IPS-NIHi11 (cell line): ENCODE measurements at places on chromosomes 7 and 10.

GRCh38 chr7:105024734-105025133 lies 10.7 kb downstream of the KMT2E start:
- DNase-seq: no peak

GRCh38 chr7:142913051-142913450 lies 20.5 kb downstream of the TRPV5 start:
- DNase-seq: no peak

DNA sequence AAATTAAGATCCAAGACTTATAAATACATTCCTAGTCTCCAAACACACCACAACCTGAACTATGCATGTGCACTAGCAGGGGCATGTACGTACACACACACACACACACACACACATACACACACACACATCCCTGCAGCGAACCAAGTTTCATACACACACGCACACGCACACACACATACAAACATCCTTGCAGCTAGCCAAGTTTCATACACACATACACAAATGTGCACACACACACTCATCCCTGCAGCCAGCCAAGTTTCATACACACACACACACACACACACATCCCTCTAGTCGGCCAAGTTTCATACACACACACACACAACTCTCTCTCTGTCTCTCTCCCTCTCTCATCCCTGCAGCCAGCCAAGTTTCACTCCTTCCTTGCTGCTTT lies 82.7 kb upstream of the WIPF3 start:
- DNase-seq: no peak

- no peak for DNase-seq
These were observed 29.7 kb upstream of the CAPZA2 start for GRCh38 chr7:116832692-116833091.

- DNase-seq: no peak
These were observed 60.9 kb downstream of the PALD1 start for GRCh38 chr10:70539471-70539870.
